Activated T-cell treated with anti-CD3 and anti-CD28 coated beads, Interleukin-2, amount 50 U/mL, for 24 hours (primary cell): ENCODE measurements at places on chromosomes 3 and 15.

DNA sequence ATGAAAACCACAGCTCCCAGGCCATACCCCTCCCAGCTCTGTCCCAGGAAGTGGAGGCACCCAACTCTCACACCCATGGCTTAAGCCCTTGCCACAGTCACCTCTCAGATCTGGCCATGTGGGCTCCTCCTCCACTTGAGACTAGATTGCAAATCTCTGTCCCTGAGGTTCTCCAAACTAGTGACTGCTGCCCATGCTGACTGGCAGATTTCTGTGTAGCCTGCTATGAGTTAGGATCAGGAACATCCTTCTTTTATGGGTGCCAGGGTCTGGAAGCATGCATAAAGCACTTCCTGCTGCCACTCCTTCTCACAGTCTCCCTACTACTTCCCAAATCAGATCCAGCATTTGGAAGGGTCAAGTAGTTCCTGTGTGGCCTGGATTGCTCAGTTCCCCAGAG is 59.6 kb upstream of the GOLIM4 start:
- DNase-seq, result no peak

- no peak for DNase-seq
These were observed 2.0 kb upstream of the ZNF710 start for GRCh38 chr15:89998923-89999675.

DNA sequence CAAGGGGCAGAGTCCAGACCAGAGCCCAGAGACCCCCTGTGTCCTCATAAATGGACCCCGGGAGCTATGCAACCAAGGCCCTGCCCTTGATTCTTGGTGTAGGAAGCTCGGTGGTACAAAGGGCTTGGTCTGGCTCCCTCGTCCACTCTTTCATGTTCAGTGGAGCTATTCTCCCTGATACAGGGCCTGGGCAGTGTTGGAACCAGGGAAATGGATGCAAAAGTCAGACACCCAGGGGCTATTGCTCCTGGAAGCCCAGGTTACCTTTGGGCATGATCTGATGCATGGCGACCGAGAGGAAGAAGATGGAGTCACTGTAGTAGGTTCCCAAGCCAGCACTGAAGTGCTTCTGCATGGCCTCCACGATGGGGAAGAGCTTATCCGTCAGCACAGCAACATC is 44.5 kb downstream of the XXYLT1 start:
- no peak for DNase-seq

DNA sequence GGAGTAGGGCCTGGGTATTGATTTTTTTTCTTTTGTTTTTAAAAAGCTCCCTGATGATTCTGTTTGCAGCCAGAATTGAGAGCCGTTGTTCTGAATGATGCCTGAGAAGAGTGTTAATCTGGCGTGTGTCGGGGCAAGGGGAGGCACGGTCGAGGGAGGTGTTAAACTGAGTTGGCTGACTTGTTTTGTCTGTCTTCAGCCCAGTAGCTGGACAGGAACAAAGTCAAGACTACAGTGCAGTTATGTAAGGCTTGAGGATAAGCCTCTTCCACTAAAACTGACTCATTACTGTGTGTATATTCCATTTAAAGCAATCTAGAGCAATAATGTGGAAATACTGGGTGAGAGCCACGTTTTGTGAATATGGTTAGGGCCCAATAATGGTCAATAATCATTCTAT is 119.0 kb upstream of the DLG1 start:
- no peak for DNase-seq

DNA sequence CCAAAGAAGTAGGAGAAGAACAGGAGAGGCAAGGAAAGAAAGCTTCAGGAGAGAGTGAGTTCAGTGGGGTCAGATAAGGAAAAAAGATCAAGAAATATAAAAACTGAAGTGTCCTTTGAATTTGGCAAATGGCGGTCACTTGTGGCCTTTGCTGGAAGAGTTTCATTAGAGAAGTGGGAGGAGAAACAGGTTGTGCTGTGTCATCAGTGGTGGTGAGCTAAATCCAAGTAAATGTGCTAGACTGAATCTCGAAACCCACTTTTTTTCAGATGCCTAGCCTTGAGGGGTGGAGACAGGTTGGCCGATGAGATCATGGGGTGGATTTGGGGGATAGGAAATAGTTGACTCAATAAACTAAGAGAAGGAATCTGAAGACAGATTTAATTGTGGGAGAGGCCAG is 43.7 kb downstream of the CHRD start:
- no peak for DNase-seq

DNA sequence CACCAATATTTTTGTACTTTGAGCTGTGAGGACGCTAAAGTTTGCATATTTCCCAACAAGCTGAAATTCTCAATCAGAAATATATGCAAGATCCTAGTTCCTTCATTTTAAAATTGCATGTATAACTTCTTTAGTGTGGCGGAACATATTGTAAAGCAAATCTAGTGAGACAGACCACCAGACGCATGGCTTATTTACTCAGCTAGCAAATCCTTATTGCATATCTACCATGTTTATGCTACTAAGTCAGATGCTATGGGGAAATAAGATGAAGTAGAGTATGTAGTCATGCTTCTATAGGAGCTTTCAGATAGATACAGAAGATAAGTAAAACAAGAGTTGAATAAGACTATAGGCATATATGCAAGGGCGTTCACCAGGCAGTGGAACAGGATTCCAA is 62.0 kb downstream of the C3orf70 start:
- DNase-seq, result no peak

DNA sequence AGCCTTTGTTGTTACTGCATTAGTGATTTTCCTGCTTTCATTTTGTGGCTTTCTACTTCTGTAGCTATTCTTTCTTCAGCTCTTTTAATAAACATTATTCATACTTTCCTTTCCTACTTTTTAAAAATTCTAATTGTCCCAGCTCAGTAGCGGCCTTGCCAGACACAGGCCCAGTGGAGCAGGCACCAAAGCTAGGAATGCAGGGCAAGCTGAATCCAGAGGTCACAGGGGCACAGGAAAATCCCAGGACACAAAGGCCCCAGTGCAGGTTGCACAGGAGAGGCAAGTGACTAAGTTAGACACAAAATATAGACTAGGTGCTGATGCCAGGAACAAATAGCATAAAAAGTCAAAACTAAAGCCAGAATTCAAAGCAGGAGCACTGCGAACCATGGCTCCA is 49.0 kb upstream of the CCDC80 start:
- DNase-seq, result no peak

DNA sequence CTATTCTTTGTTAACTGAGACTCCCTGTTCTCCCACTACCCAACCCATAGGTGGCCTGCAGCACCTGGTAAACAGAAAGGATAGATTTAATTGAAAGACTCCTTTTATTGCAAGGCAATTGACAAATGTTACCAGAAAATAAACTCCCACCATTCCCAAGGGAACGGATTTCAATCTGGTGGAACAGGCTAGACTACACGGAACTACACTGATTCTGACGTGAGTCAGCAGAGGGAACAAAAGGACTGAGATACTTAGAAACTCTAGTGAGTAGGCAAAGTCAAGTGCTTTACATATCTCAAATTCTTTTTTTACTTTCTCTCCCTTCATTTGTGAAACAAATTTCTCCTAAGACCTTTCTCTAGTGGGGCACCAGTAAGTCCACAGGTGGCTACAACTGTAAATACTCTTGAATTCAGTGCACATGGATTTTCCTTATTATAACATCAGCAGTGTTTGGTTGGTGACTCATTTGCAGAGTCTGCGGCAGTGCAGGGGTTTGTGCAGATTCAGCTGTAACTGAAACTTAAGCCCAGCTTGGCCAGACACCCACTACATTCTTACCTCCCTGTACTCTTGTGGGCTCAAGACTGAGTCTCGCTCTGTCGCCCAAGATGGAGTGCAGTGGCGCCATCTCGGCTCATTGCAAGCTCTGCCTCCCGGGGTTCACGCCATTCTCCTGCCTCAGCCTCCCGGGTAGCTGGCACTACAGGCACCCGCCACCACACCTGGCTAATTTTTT is 34.3 kb upstream of the PLSCR2 start:
- no peak for DNase-seq

DNA sequence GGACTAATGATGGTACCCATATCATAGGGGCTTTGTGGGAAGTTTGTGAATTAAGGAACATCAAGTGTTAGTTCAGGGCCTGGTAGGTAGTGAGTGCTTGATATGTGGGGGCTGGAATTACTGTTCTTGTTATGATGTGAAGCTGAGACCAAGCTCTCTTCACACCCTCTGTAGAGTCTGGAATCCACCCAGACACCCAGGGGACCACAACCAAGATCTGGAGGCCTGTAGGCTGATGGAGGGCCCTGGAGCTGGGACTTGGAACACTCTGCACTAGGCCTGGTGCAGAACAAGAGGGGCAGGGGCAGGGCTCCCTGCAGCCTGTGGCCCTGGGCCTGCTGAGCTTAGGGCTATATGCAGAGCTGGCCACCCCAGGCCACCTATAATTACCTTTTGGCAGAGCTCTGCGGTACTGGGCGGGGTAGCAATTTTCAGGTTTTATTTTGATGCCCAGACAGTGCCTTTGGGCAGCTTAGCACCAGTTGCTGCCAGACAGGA is 13.1 kb upstream of the PRKCD start:
- DNase-seq, result no peak

- DNase-seq, result no peak
These were observed 11.6 kb downstream of the EPB42 start for GRCh38 chr15:43209059-43209824.

DNA sequence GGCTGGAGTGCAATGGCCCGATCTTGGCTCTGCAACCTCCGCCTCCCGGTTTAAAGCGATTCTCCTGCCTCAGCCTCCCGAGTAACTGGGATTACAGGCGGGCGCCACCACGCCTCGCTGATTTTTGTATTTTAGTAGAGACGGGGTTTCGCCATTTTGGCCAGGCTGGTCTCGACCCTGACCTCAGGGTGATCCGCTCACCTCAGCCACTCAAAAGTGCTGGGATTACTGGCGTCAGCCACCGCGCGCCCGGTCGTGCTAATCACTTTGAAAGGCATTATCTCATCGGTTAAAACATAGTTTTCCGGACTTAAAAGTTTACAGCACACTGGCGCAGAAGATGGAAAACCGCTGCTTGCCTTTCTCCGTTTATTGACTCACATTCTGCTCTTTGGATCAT is 27.6 kb upstream of the MTHFS start:
- no peak for DNase-seq

- no peak for DNase-seq
These were observed 122.4 kb downstream of the THSD4 start for GRCh38 chr15:71237456-71238188.

DNA sequence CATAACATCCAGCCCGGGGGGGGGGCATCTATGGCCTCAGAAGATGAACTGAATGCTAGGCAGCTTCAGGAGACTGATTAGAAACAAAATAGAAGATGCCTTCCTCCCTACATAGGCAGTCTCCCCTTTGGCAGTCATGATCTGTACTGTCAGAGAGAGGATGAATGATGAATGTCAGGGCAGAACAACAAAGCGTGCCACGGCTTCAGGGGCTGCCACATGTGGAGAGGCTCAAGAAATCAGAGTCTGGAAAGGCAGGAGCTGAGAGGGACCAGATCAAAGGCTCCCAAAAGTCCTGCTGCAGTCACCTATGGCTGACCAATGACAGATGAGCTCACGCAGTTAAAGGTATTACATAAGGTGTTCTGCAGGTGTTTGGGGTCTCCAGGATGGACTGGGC is 180.4 kb downstream of the UACA start:
- no peak for DNase-seq

GRCh38 chr3:174223626-174224025 is 635.5 kb upstream of the NAALADL2 start:
- no peak for DNase-seq

GRCh38 chr3:15007681-15008141 is 57.4 kb downstream of the MRPS25 start:
- no peak for DNase-seq

GRCh38 chr3:14227856-14228255 is 49.2 kb downstream of the LSM3 start:
- DNase-seq, result no peak

GRCh38 chr3:14861031-14861430 is 42.3 kb downstream of the FGD5 start:
- DNase-seq, result no peak

- no peak for DNase-seq
These were observed 13.0 kb upstream of the NTRK3 start for GRCh38 chr15:88269356-88270062.

GRCh38 chr3:13858768-13859520 is 20.9 kb downstream of the WNT7A start:
- DNase-seq, result no peak

GRCh38 chr15:77865701-77866100 is 211.8 kb downstream of the TBC1D2B start:
- DNase-seq, result no peak

DNA sequence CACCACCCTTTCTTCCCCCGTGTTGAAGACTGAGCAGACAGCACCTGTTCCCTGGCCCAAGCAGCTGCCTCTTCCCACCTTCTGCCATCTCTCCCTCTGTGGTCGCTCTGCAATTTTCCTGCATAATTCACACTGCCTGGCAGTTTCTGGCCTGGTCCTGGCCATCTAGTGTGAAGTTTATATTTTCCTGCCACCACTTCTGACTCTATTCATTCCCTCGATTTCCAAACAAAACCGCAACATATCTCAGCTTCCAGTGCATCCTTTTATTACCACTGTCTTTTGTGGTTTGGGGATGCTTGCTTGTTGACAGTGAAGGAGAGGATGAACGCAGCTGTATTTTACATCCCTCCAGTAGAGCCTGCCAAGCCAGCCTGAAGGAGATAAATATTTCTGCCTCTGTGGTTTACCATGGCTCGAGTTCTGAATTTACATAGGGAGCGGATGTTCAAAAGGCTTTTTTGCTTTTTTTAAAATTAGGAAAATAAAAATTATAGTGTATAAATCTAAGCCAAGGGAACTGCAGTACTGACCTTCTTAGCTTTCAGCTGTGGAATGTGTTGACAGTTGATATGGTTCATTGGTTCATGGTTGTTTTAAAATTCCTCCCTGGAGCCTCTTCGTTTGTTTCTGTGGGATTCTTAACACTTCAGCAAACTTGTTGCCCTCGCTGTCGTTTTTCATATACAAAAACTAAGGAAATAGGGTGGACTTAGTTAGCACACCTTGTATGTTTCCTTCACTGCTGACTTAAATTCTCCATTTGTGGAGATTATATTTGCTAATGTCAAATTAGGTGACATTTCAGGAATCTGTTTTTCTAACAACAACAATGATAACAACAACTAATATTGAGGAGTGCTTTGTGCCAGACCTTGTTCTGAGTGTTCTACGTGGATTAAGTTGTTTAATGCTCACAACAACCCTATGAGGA is 250.5 kb downstream of the ADAMTSL3 start:
- DNase-seq, result no peak

GRCh38 chr3:133762539-133762938 is 16.3 kb downstream of the TF start:
- no peak for DNase-seq
